Right lung (tissue), 10 donors: ENCODE measurements at places on chromosomes 1 and 21. TPM values are rescaled to one million over a fixed set of nuclear protein-coding genes. Genes with fewer than 3 reads are reported as not detected.

The PLPP3 gene
- 128 TPM for polyA plus RNA-seq

The WNT2B gene
- 4.2 TPM for polyA plus RNA-seq

The CAPZB gene
- 320 TPM for polyA plus RNA-seq

The CLIC6 gene
- polyA plus RNA-seq: 51.1 TPM
